Bronchus fibroblast of lung (primary cell): ENCODE measurements at places on chromosomes 2 and 18. TPM values are rescaled to one million over a fixed set of nuclear protein-coding genes. Genes with fewer than 3 reads are reported as not detected.

The GATA6 gene
- 9.8 and 10.9 TPM in 2 replicates for total RNA-seq

The MTERF4 gene
- total RNA-seq, result 24.7 and 27.6 TPM in 2 replicates

The CEP68 gene
- total RNA-seq, result 4.6 and 6.2 TPM in 2 replicates

The GAREM1 gene
- 2.2 and 3.0 TPM in 2 replicates for total RNA-seq

The KCNJ13 gene
- total RNA-seq, result not detected in 2 replicates

The CAPN13 gene
- total RNA-seq, result not detected in 2 replicates

The SESTD1 gene
- total RNA-seq, result 4.6 and 12.3 TPM in 2 replicates

The ACVR1C gene
- total RNA-seq, result not detected in 2 replicates

The MC4R gene
- total RNA-seq, result 0.15 TPM in 1 of 2 replicates, not detected in the other

The PLA2R1 gene
- total RNA-seq, result 1.3 and 1.5 TPM in 2 replicates

The ST6GAL2 gene
- under 0.01 TPM in 2 replicates for total RNA-seq

The SALL3 gene
- total RNA-seq, result under 0.01 TPM in 1 of 2 replicates, not detected in the other

The LIMS2 gene
- 0.30 and 0.84 TPM in 2 replicates for total RNA-seq

The IL1RN gene
- total RNA-seq, result not detected in 2 replicates

The NEB gene
- under 0.01 and 0.17 TPM in 2 replicates for total RNA-seq

The BOD1L2 gene
- total RNA-seq, result not detected in 2 replicates

The SCN3A gene
- total RNA-seq, result 0.15 and 0.17 TPM in 2 replicates

The RUFY4 gene
- not detected in 2 replicates for total RNA-seq

The ATP6V1B1 gene
- 1.0 and 4.4 TPM in 2 replicates for total RNA-seq

The RBFA gene
- 37.6 and 44.4 TPM in 2 replicates for total RNA-seq

The REG1B gene
- not detected in 2 replicates for total RNA-seq

The IAH1 gene
- 62.4 and 68.8 TPM in 2 replicates for total RNA-seq

The ANKRD62 gene
- not detected in 2 replicates for total RNA-seq

The DRC1 gene
- total RNA-seq, result not detected in 2 replicates

The CIDEA gene
- 0.84 and 1.2 TPM in 2 replicates for total RNA-seq

The TBC1D8 gene
- total RNA-seq, result 4.4 and 5.2 TPM in 2 replicates

The STON1 gene
- total RNA-seq, result 5.8 and 5.9 TPM in 2 replicates

The GKN2 gene
- not detected in 2 replicates for total RNA-seq

The CTAGE1 gene
- not detected in 2 replicates for total RNA-seq

The STAT4 gene
- total RNA-seq, result under 0.01 and 0.15 TPM in 2 replicates

The GREB1L gene
- total RNA-seq, result under 0.01 and 0.30 TPM in 2 replicates

The UGT1A5 gene
- not detected in 2 replicates for total RNA-seq

The DARS1 gene
- total RNA-seq, result 48.8 and 62.5 TPM in 2 replicates

The CFC1 gene
- total RNA-seq, result not detected in 2 replicates

The BOLL gene
- not detected in 2 replicates for total RNA-seq

The LOXL3 gene
- 10.1 and 10.7 TPM in 2 replicates for total RNA-seq

The PDE6D gene
- total RNA-seq, result 43.0 and 43.3 TPM in 2 replicates

The VSNL1 gene
- 0.17 and 1.0 TPM in 2 replicates for total RNA-seq

The SERPINB11 gene
- not detected in 2 replicates for total RNA-seq

The GAL3ST2 gene
- total RNA-seq, result not detected in 2 replicates

The NAB1 gene
- 8.5 and 9.9 TPM in 2 replicates for total RNA-seq

The LHCGR gene
- total RNA-seq, result not detected in 2 replicates

The HOXD11 gene
- total RNA-seq, result not detected in 2 replicates

The CNDP1 gene
- total RNA-seq, result 0.15 TPM in 1 of 2 replicates, not detected in the other

The AGBL5 gene
- total RNA-seq, result 22.6 and 24.2 TPM in 2 replicates

The CYBRD1 gene
- total RNA-seq, result 38.7 and 40.5 TPM in 2 replicates

The POLE4 gene
- total RNA-seq, result 29.4 and 31.3 TPM in 2 replicates

The CD8A gene
- not detected in 2 replicates for total RNA-seq

The EPHA4 gene
- total RNA-seq, result 8.9 and 15.2 TPM in 2 replicates

The PROKR1 gene
- not detected in 2 replicates for total RNA-seq

The TDRD15 gene
- total RNA-seq, result not detected in 2 replicates
